Renal cortical epithelial cell (primary cell): ENCODE measurements at places on chromosomes 1 and 21. TPM values are rescaled to one million over a fixed set of nuclear protein-coding genes. Genes with fewer than 3 reads are reported as not detected.

DNA sequence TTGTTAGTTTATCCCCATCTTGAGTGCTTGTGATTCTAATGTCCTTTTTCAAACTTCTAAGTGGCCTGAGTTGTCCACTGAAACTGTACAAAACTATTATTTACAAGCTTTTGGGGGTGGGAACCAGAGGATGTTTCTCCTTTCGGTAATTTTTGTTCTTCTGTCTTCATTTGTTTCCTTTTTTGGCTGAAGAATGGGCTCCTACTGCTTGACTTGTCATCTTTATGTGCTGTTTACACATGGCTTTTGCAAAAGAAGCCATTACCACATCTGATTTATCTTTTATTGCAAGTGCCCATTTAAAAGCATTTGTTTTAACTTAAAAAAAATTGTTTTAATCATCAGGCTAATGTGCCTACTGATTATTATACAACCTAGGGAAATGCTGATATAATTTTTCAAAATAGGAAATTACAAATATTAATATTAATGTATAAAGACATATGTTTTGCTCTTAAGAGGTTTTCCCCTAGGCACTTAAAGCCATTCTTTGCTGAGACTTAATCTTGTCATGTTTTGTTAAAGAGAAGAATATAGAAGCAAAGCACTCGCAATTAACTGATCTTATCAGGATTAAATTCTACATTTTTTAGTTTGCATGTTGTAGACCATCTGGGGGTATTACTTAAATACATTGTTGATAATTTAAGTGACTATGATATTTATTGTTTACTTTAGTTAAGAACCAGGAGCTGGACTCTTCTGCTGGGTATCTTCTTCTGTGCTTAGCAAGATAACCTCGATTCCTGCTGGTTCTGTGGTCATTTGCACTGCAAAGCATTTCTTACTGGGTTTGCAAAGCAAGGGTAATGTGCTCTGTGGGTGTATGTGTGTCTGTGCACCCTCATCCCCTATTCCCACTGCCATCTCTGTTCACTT lies 40.1 kb downstream of the TMEM200B start:
- DNase-seq: no peak

Gene KCNE1
- total RNA-seq: 3.5 TPM in 1 of 2 replicates, not detected in the other

Gene TNNT2
- 0.25 and 0.69 TPM in 2 replicates for total RNA-seq

Gene ACTA1
- total RNA-seq: 0.10 TPM in 1 of 2 replicates, not detected in the other

Gene BMP8B
- total RNA-seq: 1.3 and 2.3 TPM in 2 replicates

Gene WDR64
- 0.35 TPM in 1 of 2 replicates, not detected in the other for total RNA-seq

Gene CR1L
- not detected in 2 replicates for total RNA-seq
